ENCODE measurements at places on chromosomes 2 and 18.
A peak's percentile ranks its signal among the peaks of the same experiment; 100 is the strongest.

- no peak for DNase-seq
These were observed 40.3 kb upstream of the MGAT4A start for GRCh38 chr2:98771264-98771663.

DNA sequence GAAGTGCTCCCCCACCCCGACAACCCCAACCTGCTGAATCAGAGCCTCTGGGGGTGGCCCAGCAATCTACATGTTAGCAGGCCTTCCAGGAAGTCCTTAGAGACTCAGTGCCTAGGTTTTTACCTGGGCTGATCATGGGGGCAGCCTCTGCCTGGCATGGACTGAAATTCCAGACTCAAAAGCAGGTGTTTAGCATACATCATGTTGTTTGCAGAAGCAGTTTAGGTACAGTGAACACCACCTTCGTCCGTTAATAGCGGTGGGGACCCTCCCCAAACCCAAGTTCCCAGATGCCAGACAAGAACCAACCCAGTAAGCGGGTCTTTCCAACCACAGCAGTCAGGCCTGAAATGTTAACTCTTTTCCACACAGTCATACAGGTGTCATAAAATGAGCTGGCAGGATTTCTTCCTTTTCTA lies 26.4 kb upstream of the GALR1 start:
- DNase-seq = no peak

DNA sequence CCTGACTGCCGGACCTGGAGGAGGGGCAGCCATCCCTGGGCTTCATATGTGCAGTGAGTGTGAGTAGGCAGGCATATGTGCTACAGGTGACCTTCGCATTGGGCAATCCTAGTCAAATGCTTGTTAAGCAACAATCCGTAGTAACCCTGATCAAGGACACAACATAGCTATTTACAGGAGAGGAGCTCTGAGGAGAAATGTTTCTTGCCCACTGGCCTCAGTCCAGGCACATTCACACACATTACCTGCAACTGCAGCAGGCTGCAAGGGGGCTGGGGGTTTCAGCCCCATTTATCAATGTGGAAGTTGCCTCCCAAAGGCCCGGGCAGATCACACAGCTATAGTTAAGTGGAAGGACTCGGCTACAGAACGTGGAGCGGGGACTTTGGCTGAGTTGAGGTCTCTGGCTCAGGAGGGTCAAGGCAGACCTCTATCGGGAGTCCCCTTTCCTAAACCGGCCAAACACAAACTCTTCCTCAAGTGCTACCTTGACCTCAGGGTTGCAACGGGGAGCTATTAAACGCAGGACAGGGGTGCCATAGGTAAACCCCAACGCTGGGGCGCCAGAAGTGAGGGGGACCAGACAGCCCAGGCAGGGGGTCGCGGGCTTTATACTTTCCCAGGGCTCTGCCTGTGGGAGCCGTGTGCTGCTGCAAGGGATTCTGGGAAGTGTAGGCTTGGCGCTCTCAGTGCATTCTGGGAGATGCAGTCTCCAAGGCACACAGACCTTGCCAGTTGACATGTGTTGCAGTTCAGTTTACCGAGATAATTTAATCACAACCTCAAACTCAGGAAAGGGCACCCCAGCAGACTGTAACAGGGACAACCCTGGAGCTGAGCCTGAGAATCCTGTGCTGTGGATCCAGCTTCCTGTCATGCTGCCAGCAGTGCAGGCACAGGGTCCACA lies 9.4 kb downstream of the KHK start:
- no peak for DNase-seq

DNA sequence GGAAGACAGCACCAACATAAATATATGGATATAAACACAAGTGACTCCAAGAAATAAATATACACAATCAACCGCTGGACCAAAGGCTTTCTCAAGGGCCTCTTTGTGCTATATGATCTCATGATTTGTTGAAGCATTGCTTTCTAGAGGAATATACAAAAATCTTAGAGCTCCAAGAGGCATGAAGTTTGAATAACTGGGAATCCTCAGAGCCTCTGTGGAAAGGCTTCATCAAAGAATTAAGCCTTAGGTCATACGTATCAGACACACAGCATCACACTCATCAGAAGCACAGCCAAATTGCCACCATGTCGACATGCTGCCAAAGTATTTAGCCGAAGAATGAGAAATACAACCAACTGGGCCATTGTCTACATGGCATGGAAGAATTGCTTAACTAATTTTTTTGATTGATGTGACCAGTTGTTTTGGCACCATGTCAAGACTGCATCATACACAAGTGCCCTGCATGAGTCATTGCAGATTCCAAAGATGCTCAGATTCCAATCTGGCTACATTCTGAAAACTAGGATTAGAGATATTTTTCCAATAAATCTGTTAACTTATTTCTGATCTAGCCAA lies 860.6 kb upstream of the ZEB2 start:
- DNase-seq = no peak

DNA sequence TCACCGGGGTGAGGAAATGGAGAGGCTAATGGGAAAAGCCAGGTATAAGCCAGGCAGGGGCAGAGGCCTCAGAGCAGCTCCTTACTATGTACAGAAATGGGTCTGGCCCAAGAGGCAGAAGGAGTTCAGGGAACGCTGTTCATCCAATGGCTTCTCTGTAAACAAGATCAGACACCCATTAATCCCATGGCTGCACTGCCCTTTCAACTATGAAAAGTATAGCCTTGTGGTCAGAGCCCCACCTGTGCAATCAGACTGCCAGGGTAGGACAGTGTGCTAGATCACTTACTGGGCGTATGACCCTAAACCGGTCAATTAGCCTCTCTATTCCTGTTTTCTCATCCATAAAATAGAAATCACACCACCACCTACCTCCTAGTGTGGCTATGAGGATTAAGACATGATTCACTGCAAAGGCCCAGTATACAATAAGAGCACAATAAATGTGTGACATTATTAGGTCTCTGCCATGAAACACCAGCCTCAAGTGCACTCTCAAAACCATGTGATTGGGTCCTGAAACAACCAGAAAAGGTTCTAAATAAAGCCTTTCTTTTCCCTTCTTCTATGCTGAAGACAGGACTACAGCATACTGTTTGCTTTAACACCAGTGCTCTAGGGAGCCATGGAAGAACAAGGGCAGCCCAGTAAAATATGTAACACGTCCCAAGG lies 4.4 kb downstream of the ANKRD44 start:
- DNase-seq = no peak

DNA sequence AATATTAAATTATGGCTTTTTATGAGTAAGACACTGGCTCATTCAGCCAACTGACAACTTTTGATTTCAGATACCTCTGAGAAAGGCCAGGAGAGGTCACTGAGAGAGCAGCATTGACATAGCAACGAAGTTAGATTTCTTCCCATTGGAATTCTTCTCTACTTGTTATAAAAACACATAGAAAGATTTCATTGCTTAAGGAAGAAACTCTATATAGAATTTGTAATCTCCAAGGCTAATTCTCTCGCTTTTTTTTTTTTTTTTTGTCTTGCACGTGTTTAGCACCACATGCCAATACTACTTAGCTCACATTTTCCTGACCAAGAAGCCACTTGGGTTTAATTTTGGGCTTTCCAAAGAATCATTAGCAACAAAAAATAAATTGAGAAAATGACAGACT lies 233.7 kb downstream of the CALCRL start:
- DNase-seq = no peak

- peak; percentile 21 for DNase-seq
These were observed 28.8 kb downstream of the PSD4 start for GRCh38 chr2:113202305-113203216.

DNA sequence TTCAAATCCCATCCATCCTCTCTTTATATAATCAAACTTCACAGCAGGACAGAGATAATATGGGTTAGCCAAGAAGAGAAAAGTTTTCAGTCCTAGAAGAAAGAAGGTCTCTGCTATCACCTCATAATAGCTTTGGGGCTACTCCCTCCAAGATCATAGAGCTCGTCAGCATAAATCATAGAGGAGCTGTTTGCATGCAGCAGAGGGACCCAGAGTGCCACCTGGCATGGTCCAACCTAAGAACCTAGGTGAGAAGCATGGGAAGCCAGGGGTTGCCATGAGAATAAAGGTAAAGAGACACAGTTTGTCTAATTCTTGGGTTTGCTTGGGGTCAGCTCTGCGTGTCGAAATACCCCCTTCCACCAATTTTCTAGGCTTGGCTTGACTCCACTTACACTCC lies 87.1 kb upstream of the CYP1B1 start:
- no peak for DNase-seq

DNA sequence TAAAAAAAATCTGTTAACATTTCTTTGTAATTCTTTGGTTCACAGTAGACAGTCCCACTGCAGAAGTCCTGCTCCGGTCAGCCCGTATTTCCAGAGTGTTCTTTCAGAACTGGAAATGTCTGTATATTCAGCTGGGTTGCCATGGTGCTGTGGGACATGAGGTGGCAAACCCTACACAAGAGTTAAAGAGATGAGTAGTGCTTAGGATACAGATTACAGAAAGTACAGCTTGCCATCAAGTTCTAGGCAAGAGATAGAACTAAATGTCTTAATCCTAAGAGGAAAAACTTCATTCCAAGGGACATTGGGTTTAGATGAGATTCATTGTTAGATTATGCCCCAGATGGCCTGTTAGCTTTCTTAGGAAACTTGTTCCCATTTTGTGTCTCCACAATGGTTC lies 60.1 kb downstream of the FMNL2 start:
- DNase-seq = no peak

DNA sequence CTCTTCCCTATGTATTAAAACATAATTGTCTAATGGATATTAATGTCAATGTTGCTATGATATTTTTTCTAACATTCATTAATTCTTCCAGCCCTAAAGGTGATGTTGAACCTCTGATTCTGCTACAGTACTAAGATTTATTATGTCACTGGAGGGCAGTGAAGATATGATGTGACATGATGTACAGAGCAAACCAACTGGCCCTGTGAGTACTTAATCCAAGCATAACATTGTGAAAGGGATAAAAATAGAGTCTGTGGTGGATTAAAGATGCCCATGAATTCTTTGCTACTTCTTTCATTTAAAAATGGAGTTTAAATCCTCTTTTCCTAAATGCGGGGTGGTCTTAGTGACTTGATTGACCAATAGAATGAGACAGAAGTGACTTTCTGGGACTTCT lies 51.8 kb downstream of the IL1R2 start:
- DNase-seq = no peak

- peak; percentile 44 for DNase-seq
These were observed 48.0 kb downstream of the TRABD2A start for GRCh38 chr2:84832772-84833461.

DNA sequence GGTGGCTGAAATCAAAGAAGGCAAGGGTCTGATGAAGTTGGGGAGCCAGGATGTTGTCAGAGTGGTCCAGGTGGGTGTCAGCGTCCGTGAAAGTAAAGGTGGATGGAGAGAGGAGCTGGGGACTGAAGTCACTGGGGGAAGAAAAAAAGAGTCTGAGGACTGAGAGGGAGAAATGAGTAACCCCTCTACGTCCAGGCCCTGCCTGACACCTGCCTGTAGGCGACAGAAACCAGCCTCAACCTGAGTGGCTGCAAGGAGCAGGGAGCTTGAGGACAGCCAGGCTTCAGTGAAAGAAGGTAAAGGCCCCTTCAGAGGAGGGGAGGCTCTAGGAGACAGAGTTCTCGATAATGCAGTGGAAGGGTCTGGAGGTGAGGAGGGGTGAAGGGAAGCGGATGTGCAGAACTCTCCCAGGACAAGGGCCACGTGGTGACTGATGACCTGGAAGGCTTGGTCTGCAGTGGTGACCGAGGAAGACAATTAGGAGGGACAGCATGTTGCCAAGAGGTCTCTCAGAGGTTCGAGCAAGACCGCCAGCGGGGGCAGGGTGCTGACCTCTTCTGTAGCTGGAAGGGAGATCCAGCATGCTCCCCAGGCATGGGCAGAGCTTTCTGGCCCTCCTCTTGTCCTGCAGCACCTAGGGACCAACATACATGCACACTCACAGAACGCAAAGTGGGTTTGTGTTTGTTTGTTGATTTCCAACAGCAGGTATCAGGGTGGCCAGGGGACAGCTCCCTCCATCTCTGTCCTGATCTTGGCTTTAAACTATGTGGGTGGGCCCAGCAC lies 86.6 kb upstream of the TMEM247 start:
- no peak for DNase-seq

GRCh38 chr2:68234405-68234804 lies 17.9 kb downstream of the PPP3R1 start:
- no peak for DNase-seq

GRCh38 chr2:73823916-73824523 lies 4.7 kb upstream of the STAMBP start:
- no peak for DNase-seq

GRCh38 chr2:29165362-29166241 lies 50.4 kb downstream of the CLIP4 start:
- DNase-seq = no peak

- no peak for DNase-seq
These were observed 206.5 kb downstream of the PDE1A start for GRCh38 chr2:182220335-182220734.

DNA sequence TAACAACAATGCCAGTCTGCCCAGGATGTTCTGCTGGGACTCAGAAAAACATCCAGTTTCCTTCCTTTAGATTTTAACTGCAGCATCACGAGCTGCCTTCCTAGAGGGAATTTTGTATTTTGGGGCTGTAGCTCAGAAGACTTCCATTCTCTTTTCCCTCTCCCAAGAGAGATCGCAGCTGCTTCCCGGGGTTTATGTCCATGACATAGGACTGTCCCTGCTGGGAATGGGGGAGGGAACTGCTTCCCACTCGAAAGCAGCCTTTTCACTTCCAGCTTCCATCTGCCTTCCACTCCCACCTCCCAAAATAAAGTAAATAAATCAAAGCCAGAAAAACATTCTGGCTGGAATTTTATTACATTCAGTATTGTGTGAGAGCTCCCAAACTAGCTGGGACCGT lies 52.4 kb downstream of the LIMS1 start:
- DNase-seq = no peak

DNA sequence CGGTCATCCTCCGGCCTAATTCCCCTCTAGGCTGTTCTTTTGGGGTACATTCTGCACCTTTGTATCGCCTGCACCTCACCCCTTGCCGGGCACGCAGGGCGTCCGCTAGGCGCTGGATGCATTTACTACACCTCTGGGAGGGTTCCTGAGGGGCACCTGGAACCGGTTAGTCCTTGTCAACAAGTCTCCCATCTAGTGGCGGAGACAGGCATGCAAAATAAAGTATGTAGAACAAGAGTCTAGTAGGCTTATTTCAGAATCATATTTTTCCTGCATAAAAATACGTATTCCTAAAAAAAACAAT lies 705 bp upstream of the TEX261 start:
- DNase-seq = no peak

DNA sequence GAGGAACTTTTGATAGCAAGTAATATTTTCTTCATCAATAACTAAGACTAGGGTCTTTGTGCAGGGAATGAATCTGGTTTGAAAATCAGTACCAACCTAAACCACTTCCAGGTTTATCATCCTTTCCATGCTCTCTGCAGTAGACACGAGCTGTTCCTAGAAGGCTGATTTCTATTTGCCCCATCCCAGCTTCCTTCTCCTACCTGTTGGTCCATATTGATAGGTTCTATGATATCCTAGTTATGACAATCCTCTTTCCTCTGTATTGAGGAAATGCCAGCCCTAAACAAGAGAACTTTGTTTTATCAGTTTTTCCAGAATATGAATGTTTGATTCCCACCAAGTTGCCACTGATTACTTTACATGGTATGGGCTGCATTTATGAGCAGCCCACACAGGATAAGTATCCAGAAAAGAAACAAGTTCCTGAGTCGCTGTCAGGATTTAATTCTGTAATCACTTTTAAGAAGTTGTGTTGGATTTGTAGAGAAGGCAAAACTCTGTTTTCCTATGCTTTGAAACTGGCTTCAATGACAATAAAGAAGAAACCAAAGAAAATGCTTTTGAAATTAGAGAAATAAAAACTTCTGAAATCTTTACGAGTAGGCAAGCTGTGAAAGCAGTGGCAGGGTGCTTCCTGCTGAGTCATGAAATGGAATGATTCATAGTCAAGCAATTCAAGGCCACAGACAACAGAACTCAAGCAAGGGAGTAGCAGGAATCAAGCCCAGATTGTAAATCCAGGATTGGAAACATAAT lies 37.3 kb upstream of the TANK start:
- peak; percentile 7 for DNase-seq

All from anterior cingulate cortex (tissue), 58 donors.